ENCODE measurements at places on chromosomes 2 and 18.

- no peak for DNase-seq
Measured at GRCh38 chr2:241989074-241989473, 119.5 kb downstream of the RTP5 start.

DNA sequence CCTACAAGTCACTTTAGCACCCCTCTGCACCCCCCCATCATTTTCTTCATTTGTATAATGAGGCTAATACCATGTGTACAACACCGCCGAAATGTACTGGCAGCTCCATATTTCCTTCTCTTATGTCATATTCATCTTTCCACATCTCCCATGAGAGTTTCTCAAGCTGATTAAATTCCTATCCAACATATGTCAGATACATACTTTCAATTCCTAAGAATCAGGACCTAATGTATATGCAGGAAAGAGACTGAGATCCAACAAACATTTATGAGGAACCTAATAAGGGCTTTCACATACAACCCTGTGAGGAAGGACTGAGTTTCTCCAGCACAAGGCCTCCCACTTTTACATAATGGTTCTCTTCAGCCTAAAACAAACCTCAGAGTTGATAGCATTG lies 41.9 kb downstream of the PRKD3 start:
- no peak for DNase-seq

DNA sequence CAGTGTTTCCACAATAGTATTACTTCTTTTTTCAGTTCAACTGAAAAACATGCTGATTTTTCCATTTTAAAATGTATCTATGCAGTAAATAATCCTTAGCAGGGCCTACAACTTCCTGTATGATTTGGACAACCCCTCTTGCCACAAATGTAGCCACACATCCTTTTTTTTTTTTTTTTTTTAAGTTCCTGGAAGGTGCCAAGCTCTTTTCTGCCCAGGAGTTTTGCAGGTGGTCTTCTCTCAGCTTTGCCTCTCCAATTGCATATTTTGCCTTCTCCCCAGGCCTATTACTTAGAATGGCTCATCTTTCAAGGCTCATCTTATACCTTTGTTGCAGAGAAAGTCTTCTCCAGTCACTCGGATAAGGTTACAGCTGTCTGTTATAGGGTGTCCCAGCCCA lies 11.6 kb downstream of the KLHL14 start:
- no peak for DNase-seq

DNA sequence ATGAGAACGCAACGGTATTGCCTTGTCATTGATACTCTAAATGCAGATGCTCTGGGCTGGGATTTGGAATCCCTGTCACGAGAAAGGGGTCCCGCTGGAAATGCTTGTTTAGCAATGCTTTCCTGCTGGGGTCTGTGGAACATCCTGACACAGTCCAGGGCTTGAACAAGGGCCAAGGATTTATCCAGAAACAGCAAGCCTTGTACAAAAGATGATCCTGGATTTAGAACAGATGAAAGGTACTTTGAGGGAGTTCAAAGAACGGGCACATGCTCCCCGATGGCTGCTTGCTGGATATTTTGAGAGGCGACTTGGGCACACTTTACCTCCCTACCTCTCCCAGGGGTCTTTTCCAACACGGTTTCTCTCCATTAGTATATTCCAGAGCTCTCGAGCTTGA lies 108.1 kb upstream of the CELF4 start:
- DNase-seq, result no peak

- no peak for DNase-seq
Measured at GRCh38 chr2:216695401-216695821, at the start of gene IGFBP5. IGFBP5 (minus strand) TSS chr2:216695549; CDS start chr2:216694775, 774 bp downstream.

DNA sequence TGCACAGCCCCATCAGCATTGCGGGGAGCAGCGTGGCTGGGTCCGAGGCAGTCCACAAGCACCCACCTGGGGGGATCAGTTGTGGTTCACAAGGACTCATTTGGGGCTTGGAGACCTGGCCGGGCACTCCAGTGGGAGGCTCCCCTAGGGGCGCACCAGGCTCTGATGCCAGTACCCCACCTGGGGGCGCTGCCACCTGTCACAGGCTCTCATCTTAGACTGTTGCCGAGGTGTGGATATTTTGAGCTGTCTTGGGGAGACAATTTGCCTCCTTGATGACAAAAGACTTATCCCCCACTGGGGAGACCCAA lies 3.0 kb downstream of the ADRA2B start:
- DNase-seq, result no peak

DNA sequence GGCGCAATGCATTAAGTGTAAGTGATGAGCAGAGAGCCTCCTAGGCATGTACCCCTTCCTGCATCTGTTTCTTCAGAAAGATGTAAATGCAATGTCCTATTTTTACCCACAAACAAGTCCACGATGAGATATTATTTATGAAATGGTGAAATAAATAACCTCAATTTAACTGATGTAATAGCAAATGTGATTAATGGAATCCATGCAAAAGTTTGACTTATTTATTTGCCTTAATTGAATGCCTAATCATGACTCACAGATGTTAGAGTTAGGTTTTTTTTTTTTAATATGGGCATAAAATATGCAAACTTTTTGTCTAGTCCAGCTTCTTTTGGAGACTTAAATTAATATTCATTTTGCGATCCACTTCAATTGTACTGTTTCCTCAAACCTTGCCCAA lies 67.7 kb upstream of the ITGA4 start:
- no peak for DNase-seq

GRCh38 chr2:1973636-1974035 lies 229.3 kb upstream of the PXDN start:
- no peak for DNase-seq

- no peak for DNase-seq
Measured at GRCh38 chr2:229409751-229410181, 138.7 kb upstream of the PID1 start.
